Thoracic aorta (tissue), 2 donors: ENCODE measurements at places on chromosomes 16 and 17.

DNA sequence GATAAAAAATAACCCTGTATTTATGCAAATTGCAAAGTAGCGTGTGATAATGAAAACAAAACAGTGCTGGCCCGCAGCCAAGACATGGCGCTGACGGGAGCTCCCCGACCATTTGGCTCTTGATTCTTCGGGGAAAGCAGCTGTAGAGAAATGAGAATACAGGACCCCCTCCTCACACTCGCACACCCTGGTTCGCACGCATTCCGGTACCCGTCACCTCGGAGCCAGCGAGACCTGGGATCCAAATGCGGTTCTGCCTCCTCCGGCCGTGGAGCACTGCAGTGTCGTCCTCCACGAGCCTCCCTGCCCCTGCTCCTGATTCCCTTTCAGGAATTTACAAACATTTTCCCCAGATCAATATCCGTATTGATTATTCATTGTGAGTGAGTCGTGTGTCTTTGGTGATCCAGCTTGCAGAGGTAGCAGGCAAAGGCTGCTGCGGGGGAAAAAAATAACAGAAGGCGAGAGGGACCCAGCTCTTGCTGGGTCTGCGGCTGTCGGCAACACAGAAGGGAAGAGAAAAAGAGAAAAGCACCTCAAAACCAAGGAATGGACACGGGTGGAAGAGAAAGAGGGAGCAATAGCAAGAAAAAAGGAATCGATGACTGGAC lies 184.1 kb upstream of the ZFHX3 start:
- no peak for DNase-seq

- no peak for DNase-seq
These were observed 187.6 kb downstream of the FTO start for GRCh38 chr16:53891409-53892139.

- no peak for DNase-seq
These were observed 2.3 kb downstream of the ENPP7 start for GRCh38 chr17:79732804-79733691.

- DNase-seq = no peak
These were observed 32.5 kb downstream of the ASIC2 start for GRCh38 chr17:33260638-33261037.

DNA sequence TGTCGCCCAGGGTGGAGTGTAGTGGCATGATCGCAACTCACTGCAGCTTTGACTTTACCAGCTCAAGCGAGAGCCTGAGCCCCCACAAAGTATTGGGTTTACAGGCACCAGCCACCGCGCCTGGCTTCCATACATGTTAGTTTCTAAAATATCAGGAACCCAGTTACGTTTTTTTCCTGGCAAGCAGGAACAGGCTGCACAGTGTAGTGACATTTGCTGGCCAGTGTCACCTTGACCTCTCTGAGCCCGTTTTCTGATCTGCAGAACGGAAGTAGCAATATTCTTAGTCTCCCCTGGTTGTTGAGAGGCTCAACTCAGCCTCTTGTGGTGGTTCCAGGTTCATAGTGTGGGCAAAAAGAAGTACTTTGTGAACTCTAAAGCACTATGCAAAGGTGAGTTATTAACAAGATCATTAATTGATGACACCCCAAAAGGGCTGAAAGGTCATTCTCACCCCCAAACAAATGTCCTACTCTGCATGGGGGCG lies 15.6 kb downstream of the IGF2BP1 start:
- DNase-seq = no peak

GRCh38 chr16:84689111-84689510 lies 10.7 kb upstream of the USP10 start:
- DNase-seq = no peak

DNA sequence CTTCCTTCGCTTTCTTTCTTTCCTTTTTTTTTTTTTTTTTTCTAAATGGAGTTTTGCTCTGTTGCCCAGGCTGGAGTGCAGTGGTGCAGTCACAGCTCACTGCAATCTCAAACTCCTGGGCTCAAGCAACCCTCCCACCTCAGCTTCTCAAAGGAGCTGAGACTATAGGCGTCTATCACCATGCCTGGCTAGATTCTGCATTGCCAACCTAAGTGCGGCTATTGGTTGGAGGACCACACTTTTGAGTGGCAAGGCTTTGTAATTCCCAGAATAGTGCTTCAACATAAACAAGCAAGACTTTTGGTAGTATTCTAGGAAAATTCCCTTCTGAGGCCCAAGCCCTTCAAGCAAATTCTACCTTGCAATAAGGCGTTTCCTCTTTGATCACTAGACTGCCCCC lies 107.8 kb downstream of the YPEL2 start:
- DNase-seq = no peak

- DNase-seq = no peak
These were observed 148.1 kb downstream of the SOCS1 start for GRCh38 chr16:11107780-11108465.

DNA sequence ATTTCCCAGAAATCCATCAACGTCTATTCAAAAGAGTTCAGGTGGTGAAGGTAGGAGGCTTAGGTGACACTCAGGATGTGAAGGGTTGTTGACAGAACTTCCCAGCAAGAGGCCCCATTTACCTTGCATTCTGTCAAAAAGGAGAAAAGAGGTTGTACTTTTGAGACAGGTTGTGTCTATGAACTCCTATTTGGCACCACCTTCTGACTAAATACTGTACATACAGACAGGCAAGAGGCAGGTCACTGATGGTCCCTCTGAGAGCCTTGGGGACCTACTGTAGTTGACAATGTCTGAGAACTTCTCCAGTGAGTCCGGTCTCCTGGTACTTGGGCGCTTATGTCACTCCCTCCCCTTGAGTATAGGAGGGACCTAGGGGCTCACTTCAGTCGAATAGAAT lies 479.3 kb upstream of the ZFHX3 start:
- no peak for DNase-seq

GRCh38 chr16:68393333-68393732 lies 55.0 kb downstream of the SMPD3 start:
- no peak for DNase-seq

DNA sequence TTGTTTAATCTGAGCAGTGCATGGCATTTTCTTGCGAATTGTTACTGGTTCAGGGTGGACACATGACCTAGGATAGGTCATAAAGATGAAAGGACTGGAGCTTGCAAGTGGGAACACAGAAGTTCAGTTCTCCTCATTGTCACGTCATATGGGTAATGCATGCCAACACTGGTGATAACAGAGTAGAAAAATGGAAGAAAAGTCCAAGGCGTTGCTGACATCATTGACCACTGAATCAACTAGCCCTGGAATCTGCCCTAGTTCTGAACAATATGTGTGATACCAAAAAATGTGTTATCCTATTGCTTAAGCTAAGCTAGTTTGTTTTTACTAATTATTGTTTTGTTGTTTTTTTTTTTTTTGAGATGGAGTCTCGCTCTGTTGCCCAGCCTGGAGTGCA lies 234.2 kb upstream of the MAF start:
- DNase-seq = no peak

GRCh38 chr16:85954927-85955519 lies 56.1 kb downstream of the IRF8 start:
- no peak for DNase-seq

DNA sequence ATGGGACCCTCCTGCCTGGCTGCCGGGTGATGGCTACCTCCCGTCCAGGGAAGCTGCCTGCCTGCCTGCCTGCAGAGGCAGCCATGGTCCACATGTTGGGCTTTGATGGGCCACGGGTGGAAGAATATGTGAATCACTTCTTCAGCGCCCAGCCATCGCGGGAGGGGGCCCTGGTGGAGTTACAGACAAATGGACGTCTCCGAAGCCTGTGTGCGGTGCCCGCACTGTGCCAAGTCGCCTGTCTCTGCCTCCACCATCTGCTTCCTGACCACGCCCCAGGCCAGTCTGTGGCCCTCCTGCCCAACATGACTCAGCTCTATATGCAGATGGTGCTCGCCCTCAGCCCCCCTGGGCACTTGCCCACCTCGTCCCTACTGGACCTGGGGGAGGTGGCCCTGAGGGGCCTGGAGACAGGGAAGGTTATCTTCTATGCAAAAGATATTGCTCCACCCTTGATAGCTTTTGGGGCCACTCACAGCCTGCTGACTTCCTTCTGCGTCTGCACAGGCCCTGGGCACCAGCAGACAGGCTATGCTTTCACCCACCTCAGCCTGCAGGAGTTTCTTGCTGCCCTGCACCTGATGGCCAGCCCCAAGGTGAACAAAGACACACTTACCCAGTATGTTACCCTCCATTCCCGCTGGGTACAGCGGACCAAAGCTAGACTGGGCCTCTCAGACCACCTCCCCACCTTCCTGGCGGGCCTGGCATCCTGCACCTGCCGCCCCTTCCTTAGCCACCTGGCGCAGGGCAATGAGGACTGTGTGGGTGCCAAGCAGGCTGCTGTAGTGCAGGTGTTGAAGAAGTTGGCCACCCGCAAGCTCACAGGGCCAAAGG lies 36.8 kb downstream of the NLRC5 start:
- DNase-seq = no peak

- no peak for DNase-seq
These were observed 35.7 kb upstream of the NDRG4 start for GRCh38 chr16:58464047-58464915.

GRCh38 chr17:42775534-42776098 lies 2.4 kb downstream of the VPS25 start:
- no peak for DNase-seq

- no peak for DNase-seq
These were observed 133.8 kb upstream of the PLCG2 start for GRCh38 chr16:81645266-81645694.

DNA sequence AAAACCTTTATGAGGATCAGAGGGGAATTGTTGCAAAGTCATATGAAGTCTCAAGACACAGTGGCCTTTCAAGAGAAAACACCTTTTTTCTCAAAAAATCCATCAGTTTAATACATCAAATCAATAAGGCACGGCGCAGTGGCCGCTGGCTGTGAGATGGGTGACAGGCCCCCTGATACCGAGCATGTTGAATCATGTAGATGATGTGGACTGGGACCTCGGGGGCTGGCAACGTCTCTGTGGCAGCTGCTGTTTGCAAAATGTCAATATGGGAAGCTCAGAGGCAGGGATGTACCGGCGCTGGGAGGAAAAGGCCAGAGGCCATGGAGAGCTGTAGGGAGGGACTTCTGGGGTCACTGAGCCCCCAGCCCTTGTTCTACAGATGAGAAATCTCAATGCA lies 169.1 kb downstream of the GSG1L start:
- DNase-seq = no peak

GRCh38 chr16:75471723-75472633 lies 7.5 kb upstream of the TMEM170A start:
- DNase-seq = no peak

DNA sequence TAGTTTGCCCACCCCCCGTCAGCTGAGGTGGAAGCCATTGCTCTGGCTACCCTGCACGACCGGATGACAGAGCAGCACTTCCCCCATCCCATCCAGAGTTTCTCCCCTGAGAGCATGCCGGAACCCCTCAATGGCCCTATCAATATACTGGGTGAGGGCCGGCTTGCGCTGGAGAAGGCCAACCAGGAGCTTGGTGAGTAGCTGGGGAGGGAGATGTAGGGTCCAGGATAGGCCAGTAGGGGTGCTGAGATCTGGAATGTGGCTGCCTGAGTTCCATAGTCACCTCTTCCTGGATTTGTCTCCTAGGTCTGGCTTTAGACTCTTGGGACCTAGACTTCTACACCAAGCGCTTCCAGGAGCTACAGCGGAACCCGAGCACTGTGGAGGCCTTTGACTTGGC lies 6.4 kb downstream of the PFAS start:
- DNase-seq = no peak

GRCh38 chr16:16908077-16908476 lies 529.1 kb downstream of the NPIPA7 start:
- no peak for DNase-seq

GRCh38 chr17:55639096-55639495 lies 83.6 kb downstream of the TMEM100 start:
- no peak for DNase-seq

DNA sequence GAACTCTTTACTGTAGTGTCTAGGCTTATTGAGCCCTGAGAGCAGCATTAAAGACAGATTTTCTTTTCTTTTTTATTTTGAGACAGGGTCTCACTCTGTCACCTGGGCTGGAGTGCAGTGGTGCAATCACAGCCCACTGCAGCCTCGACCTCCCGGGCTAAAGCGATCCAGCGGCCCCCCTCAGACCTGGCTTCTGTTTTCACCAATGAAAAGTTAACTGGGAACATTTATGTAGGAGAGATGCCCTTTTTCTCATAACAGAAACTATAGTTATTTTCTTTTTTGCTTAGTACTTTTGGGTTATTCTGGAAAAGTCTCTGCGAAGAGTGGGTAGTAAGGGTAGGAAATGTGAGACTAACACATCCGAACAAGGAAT lies 1.5 kb downstream of the MAP1LC3B start:
- no peak for DNase-seq

- no peak for DNase-seq
These were observed 98.4 kb upstream of the DNAH9 start for GRCh38 chr17:11499881-11500280.

GRCh38 chr16:2979669-2980226 lies 498 bp downstream of the PKMYT1 start:
- DNase-seq = no peak

- no peak for DNase-seq
These were observed 32.0 kb upstream of the TOX3 start for GRCh38 chr16:52578829-52579498.

DNA sequence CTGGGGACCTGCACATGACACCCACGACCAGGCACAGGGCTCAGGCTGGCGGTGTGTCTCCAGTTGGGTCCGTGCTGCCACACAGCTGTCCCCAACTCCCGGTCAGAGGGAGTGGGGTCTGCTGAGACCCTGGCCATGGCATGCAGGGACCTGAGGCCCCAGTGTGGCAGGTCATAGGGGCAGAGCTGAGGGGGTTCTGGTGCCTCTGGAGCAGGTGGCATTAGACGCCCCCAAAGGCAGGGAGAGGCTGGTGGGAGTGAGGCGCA lies 4.2 kb downstream of the NUBP2 start:
- DNase-seq = no peak

- DNase-seq = no peak
These were observed 1.9 kb downstream of the CLCN7 start for GRCh38 chr16:1472974-1473373.
